A549 treated with dexamethasone at 1 μM for 4 hours (cell line): ENCODE measurements at places on chromosomes 4 and X. TPM values are rescaled to one million over a fixed set of nuclear protein-coding genes. Genes with fewer than 3 reads are reported as not detected.

IL3RA gene
- 0.09 to 0.44 TPM (median 0.20 TPM) in 5 replicates for total RNA-seq

PSAPL1 gene
- 0.29 to 0.51 TPM (median 0.36 TPM) in 5 replicates for total RNA-seq

CTAG1B gene
- not detected in 5 replicates for total RNA-seq

ITM2A gene
- total RNA-seq: 0.07 TPM in 1 of 5 replicates, not detected in the others

TIGD4 gene
- total RNA-seq: 0.09 to 0.21 TPM (median 0.16 TPM) in 5 replicates

CSAG1 gene
- total RNA-seq: 0.16 to 0.53 TPM (median 0.28 TPM) in 5 replicates

TMEM271 gene
- total RNA-seq: not detected in 5 replicates

SAGE1 gene
- total RNA-seq: 0.02 to 0.14 TPM (median 0.05 TPM) in 4 of 5 replicates, not detected in the other

IDS gene
- total RNA-seq: 70.1 to 105 TPM (median 99.2 TPM) in 5 replicates

UCHL1 gene
- 837 to 972 TPM (median 857 TPM) in 5 replicates for total RNA-seq

PPP2R2C gene
- total RNA-seq: 26.5 to 43.3 TPM (median 41.1 TPM) in 5 replicates

EGFL6 gene
- total RNA-seq: 0.05 TPM in 1 of 5 replicates, not detected in the others

TNMD gene
- total RNA-seq: not detected in 5 replicates

STAP1 gene
- total RNA-seq: not detected in 5 replicates

SSX4B gene
- total RNA-seq: not detected in 5 replicates

RAB28 gene
- total RNA-seq: 8.1 to 9.2 TPM (median 8.2 TPM) in 5 replicates

ARHGAP36 gene
- not detected in 5 replicates for total RNA-seq

CD40LG gene
- not detected in 5 replicates for total RNA-seq

MAGEA4 gene
- total RNA-seq: not detected in 5 replicates

ADH7 gene
- not detected in 5 replicates for total RNA-seq

NUP62CL gene
- total RNA-seq: 13.5 to 18.5 TPM (median 16.8 TPM) in 5 replicates

DGAT2L6 gene
- not detected in 5 replicates for total RNA-seq
